ENCODE measurements at places on chromosomes 16 and 17.

- DNase-seq: no peak
Observed at GRCh38 chr17:81442791-81443190, 47.5 kb downstream of the BAHCC1 start.

GRCh38 chr17:17694169-17695081 lies 13.2 kb downstream of the RAI1 start:
- DNase-seq: no peak

GRCh38 chr17:73291260-73291801 lies 20.5 kb downstream of the CDC42EP4 start:
- DNase-seq: no peak

- DNase-seq: no peak
Observed at GRCh38 chr17:10458701-10459100, 10.7 kb downstream of the MYH4 start.

- no peak for DNase-seq
Observed at GRCh38 chr17:80132906-80133625, 13.9 kb downstream of the EIF4A3 start.

GRCh38 chr17:81160747-81161453 lies 4.4 kb upstream of the PVALEF start:
- no peak for DNase-seq

GRCh38 chr17:63140255-63140654 lies 174.2 kb downstream of the TANC2 start:
- no peak for DNase-seq

GRCh38 chr16:75043175-75043895 lies 44.5 kb downstream of the ZNRF1 start:
- peak; percentile 4 for DNase-seq

- no peak for DNase-seq
Observed at GRCh38 chr17:43019418-43019817, 2.8 kb downstream of the VAT1 start.

DNA sequence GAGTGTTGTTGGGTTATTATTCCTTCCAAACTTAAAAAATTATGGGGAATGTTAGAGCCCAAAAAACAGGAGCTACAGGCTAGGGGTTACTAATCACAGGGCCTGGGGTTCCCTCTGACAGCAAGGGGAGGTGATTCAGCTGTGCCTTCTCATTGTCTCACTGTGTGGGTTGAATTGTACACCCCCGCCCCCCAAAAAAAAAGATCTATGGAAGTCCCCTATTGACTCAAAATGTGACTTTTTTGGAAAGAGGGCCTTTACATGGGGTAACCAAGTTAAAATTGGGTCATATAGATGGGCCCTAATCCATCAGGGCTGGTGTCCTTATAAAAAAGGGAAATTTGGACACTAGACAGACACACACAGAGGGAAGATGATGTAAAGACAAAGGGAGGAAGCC lies 190.2 kb downstream of the SOX9 start:
- DNase-seq: no peak

- DNase-seq: no peak
Observed at GRCh38 chr16:24146518-24146917, 109.6 kb upstream of the CACNG3 start.
